ENCODE measurements at places on chromosomes 3 and 15.

DNA sequence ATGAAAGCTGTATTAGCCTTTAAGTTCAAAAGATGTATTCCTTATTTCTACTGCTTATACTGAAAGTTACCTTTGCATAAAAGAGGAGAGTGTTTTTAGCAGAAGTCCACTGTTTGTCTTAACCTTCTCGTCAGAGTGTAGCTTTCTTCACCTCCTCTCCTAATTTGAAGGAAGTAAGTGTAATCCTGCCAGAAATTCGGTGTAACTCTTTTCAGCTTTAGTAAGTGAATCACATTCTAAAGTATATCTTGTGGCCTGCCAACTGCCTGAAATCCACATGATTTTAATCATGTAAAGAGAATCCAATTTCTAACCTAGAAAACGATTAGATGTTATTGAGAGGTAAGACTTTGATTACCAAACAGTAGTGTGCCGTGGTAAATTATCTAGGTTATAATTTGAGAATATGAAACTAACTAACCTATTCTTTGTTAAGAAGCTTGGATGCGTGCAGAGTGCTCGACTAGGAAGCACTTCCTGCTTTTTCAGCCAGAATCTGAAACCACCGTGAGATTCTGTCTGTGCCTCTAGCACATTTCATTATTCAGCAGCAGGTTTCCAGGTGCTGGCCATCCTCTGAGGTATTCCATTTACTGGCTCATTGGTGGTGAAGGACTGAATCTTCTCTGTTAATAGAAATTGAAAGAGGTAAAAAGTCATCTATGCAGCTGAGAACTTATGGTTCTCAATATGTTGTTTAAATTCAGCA lies 7.5 kb downstream of the GYG1 start:
- no peak for DNase-seq

DNA sequence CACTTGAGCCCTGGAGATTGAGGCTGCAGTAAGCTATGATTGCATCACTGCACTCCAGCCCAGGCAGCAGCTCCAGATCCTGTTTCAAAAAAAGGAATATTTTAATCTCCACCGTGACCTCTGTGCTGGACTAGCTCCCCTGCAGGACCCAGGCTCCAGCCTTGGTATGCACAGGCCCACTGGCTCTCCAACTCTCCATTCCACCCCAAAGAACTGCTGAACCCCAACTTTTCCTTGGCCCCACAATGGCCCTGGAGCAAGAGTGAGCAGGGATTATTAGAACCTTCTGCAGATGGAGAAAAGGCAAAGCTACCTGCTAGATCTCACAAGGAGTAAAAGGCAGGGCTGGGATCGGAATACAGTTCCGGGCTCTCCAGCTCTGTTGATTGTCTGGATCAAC lies 32.8 kb upstream of the SFMBT1 start:
- no peak for DNase-seq

DNA sequence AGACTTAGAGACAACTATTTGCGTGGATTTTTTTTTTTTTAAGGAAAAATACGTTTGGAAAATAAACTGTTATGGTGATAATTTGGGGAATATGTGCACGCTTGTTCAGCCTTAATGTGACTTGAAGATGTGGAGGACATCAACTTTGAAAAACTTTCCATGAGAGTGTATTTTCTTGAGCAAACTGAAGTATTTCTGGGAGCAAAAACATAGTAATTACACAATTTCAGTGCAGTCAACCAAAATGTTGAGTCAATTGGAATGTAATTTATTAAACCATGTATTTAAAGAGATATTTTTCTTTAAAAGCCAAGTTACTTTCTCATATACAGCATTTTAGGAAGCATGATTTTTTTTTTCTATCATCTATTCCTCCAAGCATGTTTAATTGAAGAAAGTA lies 80.3 kb upstream of the FLNB start:
- no peak for DNase-seq

GRCh38 chr15:29821416-29822099 lies 710 bp downstream of the TJP1 start:
- no peak for DNase-seq

DNA sequence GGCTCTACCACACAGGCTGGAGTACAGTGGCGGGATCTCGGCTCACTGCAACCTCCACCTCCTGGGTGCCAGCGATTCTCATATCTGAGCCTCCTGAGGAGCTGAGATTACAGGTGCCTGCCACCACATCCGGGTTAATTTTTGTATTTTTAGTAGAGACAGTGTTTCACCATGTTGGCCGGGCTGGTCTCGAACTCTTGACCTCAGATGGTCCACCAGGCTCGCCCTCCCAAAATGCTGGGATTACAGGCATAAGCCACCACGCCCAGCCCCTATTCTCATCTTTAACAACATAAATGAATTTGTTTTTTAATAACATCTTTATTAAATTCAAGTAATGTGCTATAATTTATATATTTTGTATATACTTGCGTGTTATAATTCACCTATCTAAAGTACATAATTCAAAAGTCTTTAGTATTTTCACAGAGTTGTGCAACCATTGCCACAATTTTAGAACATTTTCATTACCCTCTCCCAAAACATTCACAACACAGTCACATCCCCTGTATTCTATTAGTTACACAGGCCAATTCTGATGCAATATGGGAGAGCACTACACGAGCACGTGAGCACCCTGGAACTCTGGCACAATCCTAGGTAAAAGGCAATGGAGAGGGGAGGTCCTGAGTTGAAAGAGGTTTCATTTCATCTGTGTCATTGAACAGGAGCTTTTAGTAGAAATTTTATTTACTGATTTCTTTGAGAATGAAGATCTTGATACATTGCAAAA lies 21.2 kb upstream of the MTMR14 start:
- DNase-seq = no peak

- DNase-seq = no peak
These were observed 976 bp downstream of the ABHD17C start for GRCh38 chr15:80695911-80696661.

DNA sequence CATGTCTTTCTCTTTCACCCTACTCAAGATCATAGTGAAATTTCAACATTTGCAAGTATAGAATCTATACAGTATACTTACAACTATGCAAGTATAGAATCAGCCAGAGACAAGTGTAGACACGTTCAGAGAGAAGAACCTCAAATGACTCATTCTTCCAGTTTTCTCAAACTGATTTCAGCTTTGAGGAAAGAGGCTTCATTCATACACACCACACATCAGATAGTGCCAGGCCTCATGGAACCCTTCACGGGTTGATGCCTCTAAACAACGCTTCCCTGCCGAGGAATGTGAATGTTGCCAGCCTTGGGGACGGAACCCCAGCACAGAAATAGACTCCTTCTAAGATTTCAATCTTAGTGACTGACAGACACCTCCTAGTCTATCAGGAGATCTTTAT lies 135.7 kb downstream of the FOXP1 start:
- no peak for DNase-seq

DNA sequence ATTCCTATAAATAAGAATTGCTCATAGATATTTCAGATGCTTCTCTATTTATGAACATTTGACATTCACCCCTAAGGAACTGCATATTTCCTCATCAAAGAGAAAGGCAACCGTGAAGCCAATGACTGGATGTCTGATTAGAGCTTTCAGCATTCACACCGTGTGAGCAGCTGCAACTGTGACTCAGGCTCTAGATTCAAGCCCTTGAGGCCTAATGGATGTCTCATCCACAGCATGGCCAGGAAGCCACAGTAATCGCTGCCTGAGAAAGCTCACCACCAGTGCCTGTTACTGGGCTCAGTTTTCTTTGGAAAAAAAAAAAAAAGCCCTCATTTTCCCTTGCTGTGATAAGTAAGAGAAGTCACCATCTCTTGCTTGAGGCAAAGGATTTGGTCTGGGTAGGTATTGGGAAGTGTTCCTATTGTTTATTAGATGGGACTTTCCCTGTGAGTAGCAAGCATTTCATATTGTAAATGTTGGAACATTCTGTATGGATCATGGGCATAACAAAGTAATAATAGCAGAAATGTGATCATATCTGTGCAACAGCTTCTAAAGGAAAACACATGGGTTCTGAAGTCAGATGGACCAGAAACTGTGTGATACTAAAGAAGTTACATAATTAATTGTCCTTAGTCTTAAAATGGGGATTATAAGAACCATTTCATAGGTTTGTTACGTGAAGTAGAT lies 783.7 kb downstream of the AGBL1 start:
- no peak for DNase-seq

- no peak for DNase-seq
These were observed 693 bp downstream of the CD200 start for GRCh38 chr3:112333381-112334317.

DNA sequence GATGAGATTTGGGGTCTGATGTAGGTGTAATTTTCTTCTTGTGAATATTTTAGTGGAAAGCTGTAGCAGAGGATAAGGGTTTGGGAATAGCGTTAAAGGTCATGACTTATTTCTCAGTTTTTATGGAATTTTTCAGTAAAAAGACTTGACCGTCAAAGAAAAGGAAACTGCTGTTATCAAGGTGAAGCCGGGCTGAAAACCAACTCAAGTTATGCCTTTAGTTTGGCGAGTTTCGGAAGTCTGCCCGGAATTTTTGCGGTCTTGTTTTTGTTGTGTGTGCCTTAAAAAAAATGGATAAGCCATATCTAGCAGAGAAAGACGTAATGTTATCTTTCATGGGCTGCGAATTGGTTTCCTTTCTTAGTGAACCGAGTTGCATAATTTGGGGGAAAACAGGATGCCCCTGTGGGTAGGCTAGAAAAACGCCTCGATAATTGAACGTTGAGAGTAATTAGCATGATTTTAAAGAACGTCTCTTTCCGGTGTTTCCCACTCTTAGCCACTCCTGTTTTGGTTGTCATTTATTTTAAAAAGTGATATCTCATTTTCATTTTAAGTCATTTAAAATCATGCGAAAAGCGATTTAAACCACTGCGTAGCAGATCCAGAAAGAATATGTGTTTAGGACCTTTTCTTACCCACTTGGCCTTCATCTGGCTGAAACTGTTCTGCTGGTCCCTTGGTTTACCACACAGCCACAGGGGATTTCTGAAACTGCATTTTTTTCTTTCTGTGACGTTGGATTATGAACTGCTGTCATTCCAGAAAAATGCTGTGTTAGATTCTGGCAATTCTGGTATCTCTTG lies 1.1 kb downstream of the NFKBIZ start:
- no peak for DNase-seq

- no peak for DNase-seq
These were observed 22.9 kb downstream of the EPHB3 start for GRCh38 chr3:184584464-184584891.

DNA sequence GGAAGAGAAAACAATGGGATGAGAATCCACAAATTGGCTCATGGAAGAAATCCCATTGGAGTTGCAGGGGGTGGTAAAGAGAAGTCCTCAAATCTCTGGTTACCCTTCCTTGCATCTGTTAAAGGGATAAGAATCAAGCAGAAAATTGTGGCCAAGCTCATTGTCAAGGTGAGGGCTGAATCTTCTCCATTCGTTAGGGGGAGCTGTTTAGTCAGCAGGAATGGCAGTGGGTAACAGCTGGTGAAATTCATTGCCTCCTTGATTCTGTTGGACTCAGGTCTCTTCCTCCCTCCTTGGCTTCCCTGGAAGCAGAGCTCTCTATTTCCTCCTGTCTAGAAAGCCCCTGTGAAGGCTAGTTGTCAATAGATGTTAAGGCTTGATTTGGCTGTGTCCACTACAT lies 343.1 kb upstream of the SEMA6D start:
- no peak for DNase-seq

- DNase-seq = no peak
These were observed 67.1 kb downstream of the ATP8B4 start for GRCh38 chr15:50051811-50052419.

All from stimulated activated CD8-positive, alpha-beta memory T cell treated with anti-CD3 and anti-CD28 coated beads, Interleukin-7, amount 100 ng/mL, for 1 hour (primary cell).